Epithelial cell of esophagus (primary cell): ENCODE measurements at places on chromosomes 12 and 14.
A peak's percentile ranks its signal among the peaks of the same experiment; 100 is the strongest.

- no peak for DNase-seq
These were observed 11.9 kb downstream of the TTC9 start for GRCh38 chr14:70653662-70654061.

DNA sequence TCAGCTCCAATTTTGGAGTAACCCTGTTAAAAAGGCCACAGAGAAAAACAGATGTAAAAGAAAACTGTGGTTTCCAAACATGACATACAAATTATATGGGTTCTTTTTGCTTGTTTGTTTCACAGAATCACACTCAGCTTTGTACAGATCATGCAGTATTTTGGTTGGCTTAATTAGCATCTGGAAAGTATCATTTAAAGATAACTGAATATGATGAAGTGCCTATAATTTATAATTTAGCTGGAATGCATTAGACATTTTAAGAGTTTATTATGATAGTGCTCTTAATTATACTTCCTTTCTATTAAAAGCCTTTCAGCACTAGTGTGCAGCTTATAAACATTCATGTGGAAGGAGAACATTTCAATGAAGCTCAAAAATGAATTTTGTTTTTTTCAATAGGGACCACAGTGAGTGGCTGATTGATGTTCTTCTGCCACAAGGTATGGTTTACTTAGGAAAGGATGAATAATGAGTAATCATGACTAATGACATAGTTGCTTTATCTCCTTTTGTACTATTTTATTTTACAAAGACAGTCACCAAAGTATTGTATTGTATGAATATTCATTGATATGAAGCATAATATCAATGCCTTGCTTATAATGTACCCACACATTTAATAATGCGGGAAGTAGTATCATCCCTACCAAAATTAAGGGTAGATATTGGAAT lies 98.3 kb downstream of the UNC79 start:
- DNase-seq = peak; percentile 46

GRCh38 chr12:91327889-91328288 lies 145.3 kb upstream of the DCN start:
- no peak for DNase-seq

GRCh38 chr12:92336641-92337040 lies 191.0 kb upstream of the BTG1 start:
- DNase-seq = no peak

- no peak for DNase-seq
These were observed 154.3 kb downstream of the HELB start for GRCh38 chr12:66456612-66457011.

- DNase-seq = peak; percentile 92
These were observed 15.9 kb downstream of the ATP6V1D start for GRCh38 chr14:67343601-67344230.

DNA sequence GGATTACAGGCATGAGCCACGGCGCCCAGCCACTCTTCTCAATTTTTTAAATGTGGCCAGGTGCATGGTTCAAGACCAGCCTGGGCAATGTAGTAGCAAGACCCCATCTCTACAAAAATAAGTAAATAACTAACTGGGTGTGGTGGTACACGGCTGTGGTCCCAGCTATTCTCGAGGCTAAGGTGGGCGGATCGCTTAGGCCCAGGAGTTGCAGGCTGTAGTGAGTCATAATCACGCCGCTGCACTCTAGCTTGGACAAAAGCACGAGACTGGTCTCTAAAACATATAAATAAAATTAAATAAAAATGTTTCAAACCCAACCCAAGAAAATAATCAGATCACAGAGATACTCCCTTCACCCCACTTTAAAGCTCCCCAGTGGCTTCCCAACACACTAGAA lies 8.9 kb downstream of the KDM2B start:
- no peak for DNase-seq

- no peak for DNase-seq
These were observed 138.9 kb downstream of the PIK3C2G start for GRCh38 chr12:18400186-18400585.

DNA sequence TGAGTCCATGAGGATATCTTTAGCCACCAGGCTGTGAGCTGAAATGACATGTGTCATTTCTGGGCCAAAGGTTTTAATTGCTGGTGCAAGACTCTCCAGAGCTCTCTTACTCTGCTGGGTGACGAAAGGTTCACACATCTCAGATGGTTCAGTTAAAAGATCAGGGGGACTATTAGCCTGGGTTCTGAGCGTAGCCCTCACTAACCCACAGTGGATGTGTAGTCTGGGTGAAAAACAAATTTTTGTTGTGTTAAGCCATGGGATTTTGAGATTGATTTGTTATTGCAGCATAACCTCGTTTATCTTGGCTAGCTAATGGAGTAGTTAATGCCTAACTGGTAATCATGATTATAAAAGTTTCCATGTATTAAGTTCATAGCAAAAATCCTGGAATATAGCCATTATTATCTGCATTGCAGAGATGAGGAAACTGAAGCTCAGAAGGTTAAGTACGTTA lies 251.5 kb downstream of the RMST start:
- DNase-seq = no peak

- DNase-seq = no peak
These were observed 95.8 kb upstream of the RAP1B start for GRCh38 chr12:68514807-68515411.
